ENCODE measurements at places on chromosomes 4 and X. TPM values are rescaled to one million over a fixed set of nuclear protein-coding genes. Genes with fewer than 3 reads are reported as not detected.

DNA sequence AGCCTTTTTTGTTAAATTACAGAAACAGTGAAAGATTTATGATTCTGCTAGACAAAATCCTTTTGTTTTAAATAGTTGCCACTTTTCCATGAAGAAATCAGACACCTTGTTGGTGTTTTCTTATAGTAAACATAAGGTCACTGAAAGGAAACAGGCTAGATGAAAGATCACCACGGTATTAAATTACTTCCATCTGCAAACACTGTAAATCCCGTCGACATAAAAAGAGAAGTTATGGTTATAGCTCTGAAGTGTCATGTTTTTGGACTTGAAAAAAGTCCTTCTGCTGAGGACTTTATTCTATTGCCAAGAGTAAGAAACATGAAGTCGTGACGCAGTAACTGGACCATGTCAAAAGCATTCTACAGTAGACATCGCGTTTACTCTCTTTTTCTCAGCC lies 567.6 kb upstream of the SLIT2 start:
- no peak for DNase-seq

DNA sequence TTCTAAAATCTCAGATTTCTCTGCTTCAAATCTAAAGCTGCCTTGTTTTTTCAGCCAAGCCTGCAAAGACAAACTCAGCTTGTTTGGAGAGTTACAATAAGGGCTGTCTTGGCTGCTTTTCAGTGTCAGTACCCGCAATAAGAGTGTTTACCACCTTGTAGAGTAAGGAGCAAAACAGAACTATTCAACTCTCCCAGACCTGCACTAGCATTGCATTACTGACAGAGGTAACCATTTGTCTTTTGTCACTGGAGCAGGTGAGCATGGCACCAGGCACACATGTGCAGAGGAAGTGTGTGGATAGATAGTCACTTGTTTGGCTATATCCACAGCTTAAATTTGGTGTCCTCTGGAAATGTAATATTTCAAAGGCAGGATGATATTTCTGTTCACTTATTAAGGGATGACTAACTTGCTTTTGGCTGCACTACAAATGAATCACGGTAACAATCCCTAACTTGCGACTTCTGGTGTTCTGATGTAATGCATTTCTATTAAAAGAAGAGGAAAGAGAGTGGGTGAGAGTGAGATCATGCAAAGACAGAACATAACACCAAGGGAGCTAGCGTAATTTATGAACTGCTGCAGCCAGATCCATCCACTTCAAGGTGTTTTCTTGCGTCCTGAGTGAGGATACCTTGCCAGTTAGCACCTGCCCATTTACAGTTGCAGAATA lies 38.6 kb downstream of the PTCHD1 start:
- no peak for DNase-seq

- DNase-seq: no peak
These were observed 18.5 kb upstream of the RBPJ start for GRCh38 chr4:26302031-26302899.

DNA sequence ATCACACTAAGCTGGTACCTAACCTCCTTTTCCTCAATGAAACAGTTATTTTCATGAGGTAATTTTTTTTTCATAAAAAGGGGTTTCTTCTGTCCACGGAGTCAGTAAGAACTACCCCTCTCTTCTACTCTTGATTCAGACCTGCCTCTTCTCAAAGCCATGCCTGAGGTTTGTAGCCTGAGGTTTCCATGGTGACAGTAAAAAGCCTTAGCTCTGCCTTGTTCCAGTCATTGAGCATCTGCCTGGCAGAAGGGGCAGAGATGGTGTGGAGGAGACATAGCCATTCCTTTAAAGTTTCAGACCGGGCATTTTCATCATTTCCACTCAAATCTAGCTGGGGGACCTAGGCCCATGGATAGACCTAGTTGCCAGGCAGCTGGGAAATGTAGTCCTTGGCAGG lies 135.5 kb downstream of the REPS2 start:
- DNase-seq: no peak

DNA sequence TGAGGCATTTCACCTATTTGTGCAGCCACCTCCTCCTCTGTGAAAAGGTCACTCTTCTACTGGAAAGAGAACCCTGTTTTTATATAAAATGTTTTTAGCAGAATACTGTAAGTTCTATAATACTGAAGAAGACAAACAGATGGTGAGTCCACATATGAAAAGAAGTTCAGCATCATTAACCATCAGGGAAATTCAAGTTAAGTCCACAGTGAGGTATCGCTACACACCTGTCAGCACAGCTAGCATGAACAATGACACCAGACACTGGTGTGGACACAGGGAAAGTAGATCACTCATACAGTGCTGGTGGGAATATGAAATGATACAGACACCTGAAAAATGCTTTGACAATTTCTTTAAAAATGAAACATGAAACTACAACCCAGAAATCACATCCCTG lies 133.0 kb downstream of the MAD2L1 start:
- DNase-seq: no peak

GRCh38 chr4:119942806-119943205 lies 123.8 kb downstream of the MAD2L1 start:
- DNase-seq: no peak

GRCh38 chrX:71941776-71942175 lies 31.1 kb downstream of the NHSL2 start:
- no peak for DNase-seq

DNA sequence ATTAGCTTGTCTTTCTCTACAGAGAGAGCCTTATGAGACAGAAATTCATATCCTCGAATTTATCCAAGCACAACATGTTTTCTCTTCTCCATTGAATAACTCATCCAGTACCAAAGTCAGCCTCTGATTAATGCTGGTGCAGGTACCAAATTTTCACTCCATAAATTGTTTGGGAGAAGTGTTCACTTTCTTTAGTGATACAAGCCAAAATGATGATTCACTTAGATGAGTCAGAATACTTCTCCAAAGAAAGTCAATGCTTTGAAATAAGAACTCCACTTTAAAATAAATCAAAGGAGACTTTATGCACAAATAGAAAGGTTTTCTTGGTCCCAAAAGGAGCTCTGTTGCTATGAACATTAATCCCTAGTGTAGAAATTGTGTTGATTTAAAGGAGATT lies 60.2 kb downstream of the MAOB start:
- no peak for DNase-seq

DNA sequence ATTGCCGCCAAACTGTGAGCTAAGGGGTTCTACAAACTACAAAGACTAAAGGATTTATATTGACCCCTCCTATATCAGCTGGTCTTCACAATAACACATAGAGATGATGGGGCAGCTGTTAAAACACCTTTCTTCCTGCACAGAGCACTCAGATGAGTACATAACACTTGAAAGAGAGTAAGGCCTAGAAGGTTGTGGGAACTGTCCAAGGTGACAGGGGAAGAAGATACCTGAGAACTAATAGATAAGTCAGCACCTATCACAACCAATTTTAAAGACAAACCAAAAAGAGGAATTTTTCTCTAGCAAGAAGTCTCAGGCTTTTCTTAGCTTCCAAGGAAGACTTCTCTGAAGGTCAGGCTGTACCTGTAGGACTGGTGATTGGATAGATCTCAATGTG lies 19.1 kb upstream of the CXCL6 start:
- DNase-seq: no peak

- no peak for DNase-seq
These were observed 15.7 kb downstream of the LNX1 start for GRCh38 chr4:53575552-53575951.

Gene NR3C2
- 0.18 TPM for polyA plus RNA-seq

Gene ATP10D
- 74.1 TPM for polyA plus RNA-seq

Gene PHOX2B
- polyA plus RNA-seq: not detected

All from BJ (cell line).